Trophoblast cell (in vitro differentiated cells and primary cell): ENCODE measurements at places on chromosomes 3 and 15.

GRCh38 chr15:39934397-39935071 is 619 bp downstream of the EIF2AK4 start:
- no peaks in the 10 kb centered on the region for H3K27me3 ChIP-seq
- H3K4me1 ChIP-seq = no peaks in the 10 kb centered on the region
- peak overlapping the region; percentile 86 for H3K4me3 ChIP-seq
- no peaks in the 10 kb centered on the region for H3K36me3 ChIP-seq

GRCh38 chr3:168876346-168877035 is 780.8 kb upstream of the GOLIM4 start:
- H3K4me1 ChIP-seq = peaks cover 3% of the 10 kb centered on the region
- no peaks in the 10 kb centered on the region for H3K36me3 ChIP-seq
- DNase-seq = no peak
- no peak overlapping the region for H3K4me3 ChIP-seq

- no peak overlapping the region for H3K27ac ChIP-seq
- H3K4me1 ChIP-seq = no peaks in the 10 kb centered on the region
- no peak overlapping the region for H3K4me3 ChIP-seq
- DNase-seq = no peak
- no peaks in the 10 kb centered on the region for H3K27me3 ChIP-seq
- no peaks in the 10 kb centered on the region for H3K36me3 ChIP-seq
Measured at GRCh38 chr3:184097556-184097955, 692 bp downstream of the HTR3E start.

DNA sequence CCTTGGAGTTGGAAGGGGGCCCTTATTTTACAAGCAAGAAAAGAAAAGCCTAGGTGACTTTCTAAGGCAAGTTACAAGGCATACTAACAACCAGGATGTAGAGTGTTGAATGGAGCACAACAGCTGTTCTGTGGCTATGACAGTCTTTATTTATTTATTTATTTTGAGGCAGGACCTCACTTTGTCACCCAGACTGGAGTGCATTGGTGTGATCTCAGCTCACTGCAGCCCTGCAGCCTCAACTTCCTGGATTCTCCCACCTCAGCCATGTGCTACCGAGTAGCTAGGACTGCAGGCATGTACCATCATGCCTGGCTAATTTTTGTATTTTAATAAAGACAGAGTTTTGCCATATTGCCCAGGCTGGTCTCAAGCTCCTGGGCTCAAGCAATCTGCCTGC is 973.4 kb downstream of the ROBO1 start:
- no peak overlapping the region for H3K27ac ChIP-seq
- H3K36me3 ChIP-seq = no peaks in the 10 kb centered on the region
- H3K4me3 ChIP-seq = no peak overlapping the region
- H3K27me3 ChIP-seq = no peaks in the 10 kb centered on the region
- H3K4me1 ChIP-seq = no peaks in the 10 kb centered on the region

DNA sequence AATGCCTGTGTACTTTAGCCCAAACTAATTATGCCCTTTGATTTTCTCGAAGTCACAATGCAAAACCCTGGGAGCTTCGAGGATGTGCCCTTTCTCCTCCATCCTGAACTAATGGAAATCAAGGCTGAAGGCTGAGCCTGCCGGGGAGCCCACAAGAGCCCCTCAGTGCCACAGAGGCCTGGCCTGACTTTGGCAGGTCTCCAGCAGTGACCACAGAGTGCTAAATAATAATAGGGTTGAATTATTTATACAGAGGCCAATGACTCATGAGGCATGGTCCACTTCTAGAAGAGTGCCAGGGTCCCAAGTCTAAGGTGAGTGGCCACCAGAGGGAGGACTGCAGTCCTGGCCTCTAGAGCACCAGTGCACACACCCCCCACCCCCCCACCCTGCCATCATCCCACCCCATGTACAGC is 19.1 kb upstream of the GLCE start:
- H3K4me3 ChIP-seq = no peak overlapping the region
- H3K27ac ChIP-seq = no peak overlapping the region
- no peaks in the 10 kb centered on the region for H3K36me3 ChIP-seq
- no peaks in the 10 kb centered on the region for H3K27me3 ChIP-seq
- DNase-seq = no peak
